ENCODE measurements at places on chromosomes 1 and 21. TPM values are rescaled to one million over a fixed set of nuclear protein-coding genes. Genes with fewer than 3 reads are reported as not detected.

GRCh38 chr1:99672530-99673213 lies 26.8 kb downstream of the PALMD start:
- DNase-seq: no peak

DNA sequence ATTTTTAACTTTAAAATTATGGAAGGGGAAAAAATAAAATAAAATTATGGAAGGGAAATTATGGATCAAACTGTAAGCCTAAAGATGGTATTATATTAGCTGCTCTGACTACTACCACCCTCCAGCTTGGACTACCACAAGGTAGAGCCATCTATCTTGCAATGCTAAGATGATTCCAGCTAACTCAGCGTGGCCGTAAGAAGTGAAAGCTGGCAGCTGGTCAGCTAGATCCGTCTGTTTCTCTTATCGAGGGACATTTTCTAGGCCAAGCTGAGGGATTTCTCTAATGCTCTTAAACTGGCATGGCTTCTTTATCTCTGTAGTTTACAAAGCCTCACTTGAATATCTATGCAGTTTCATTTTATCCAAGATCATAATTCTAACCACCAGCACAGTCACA lies 31.5 kb downstream of the LYST start:
- peak; percentile 11 for DNase-seq

- no peak for DNase-seq
Observed at GRCh38 chr21:42865776-42866160, 13.6 kb downstream of the WDR4 start.

Gene GFI1
- 0.41 TPM for polyA plus RNA-seq

Gene PRAMEF7
- polyA plus RNA-seq: not detected

- peak; percentile 46 for DNase-seq
Observed at GRCh38 chr1:66752000-66752592, at the start of gene DYNLT5. Gene DYNLT5 (plus strand): TSS chr1:66752459. CDS start chr1:66754659, 2,200 bp downstream.

GRCh38 chr1:94654031-94654430 lies 112.5 kb upstream of the F3 start:
- DNase-seq: peak; percentile 66

Gene DPT
- polyA plus RNA-seq: 8.2 TPM

DNA sequence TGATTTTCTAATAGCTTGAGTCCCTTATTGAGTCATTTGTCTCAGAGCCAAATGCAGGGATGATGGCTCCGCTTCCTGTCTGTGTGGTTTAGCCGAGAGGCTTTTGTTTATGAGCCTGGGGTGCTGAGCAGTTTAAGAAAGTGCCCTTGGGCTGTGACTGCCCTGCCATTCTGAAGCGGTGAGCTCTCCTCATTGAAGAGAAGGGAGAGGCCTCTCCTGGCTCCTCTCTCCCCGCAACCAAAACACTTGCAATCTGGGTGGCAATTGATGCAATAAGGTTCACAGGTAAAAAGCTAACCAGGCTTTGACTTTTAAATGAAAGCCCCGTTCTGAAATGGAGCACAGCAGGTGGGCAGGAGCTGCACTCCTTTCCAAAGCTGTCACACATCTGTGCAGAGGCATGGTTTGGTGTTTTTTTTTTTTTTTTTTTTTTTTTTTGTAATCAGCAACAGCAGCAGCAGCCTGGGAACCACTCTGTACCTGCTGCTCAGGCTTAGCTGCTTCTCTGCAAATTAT lies 403.7 kb downstream of the SIPA1L2 start:
- DNase-seq: no peak

GRCh38 chr1:51719146-51719545 lies 102.3 kb downstream of the OSBPL9 start:
- no peak for DNase-seq

- DNase-seq: no peak
Observed at GRCh38 chr1:116984406-116985160, 17.0 kb upstream of the CD101 start.

Gene OR2L3
- not detected for polyA plus RNA-seq

Data from hepatocyte (in vitro differentiated cells).